Psoas muscle (tissue), 8 donors: ENCODE measurements at places on chromosomes 12 and 14. TPM values are rescaled to one million over a fixed set of nuclear protein-coding genes. Genes with fewer than 3 reads are reported as not detected.

ALDH2 gene
- 135 TPM for total RNA-seq

DNA sequence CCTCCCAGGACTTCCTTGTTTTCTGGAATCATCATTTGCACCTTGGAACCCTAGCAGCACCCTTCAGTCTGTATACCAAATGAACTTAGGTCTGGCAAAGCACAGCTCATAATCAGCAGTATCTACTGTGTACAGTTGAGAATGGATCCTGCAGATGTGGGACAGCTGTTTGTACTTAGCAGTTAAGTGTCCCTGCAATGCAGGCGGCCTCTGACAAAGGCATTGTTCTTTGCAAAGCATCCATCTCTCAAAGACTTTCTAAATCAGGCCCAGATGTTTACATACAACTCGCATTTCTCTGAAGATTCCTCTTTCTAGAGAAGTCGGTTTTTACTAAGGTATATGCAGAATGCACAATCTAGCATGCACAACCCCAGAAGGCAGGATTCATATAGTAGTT, 170.5 kb upstream of the RBM19 start:
- DNase-seq: no peak

- DNase-seq: peak; percentile 79
These were observed 118.9 kb downstream of the VEZT start for GRCh38 chr12:95336387-95337067.

DNA sequence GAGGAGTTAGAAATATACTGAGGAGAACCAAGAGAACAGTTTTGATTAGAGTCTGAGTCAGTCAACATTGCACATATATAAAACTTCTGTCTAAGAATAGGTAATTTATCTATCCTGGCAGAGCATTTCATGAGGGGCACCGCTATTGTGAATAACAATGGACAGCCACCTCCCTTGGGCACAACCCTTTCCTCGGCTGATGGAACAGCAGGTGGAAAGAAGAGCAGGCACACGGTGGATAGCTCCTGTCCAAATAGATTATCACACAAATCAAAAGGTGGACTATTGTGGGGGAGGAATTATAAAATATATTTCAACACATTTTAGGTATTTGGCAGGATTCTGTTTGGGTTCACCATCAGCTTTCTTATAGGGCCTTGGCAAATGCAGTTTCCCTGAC, 84.0 kb upstream of the PTPRB start:
- DNase-seq: no peak

DNA sequence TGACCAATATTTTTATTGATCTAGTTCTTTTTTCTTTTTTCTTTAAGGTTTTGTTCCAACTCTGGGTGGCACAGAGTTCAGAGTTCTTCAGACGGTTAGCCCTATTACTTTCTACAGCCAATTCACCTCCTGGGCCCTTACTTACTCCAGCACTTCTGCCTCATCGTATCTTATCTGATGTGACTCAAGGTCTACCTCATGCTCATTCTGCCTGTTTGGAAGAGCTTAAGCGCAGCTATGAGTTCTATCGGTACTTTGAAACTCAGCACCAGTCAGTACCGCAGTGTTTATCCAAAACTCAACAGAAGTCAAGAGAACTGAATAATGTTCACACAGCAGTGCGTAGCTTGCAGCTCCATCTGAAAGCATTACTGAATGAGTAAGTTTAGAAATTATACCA, 64.7 kb downstream of the VEZT start:
- no peak for DNase-seq

FLRT2 gene
- total RNA-seq: 10.2 TPM

GRCh38 chr12:10121278-10121677, 8.7 kb downstream of the CLEC7A start:
- DNase-seq: no peak

CCND2 gene
- 7.2 TPM for total RNA-seq

P2RX2 gene
- total RNA-seq: not detected

RITA1 gene
- 14.1 TPM for total RNA-seq

KIF21A gene
- total RNA-seq: 23.1 TPM

DNA sequence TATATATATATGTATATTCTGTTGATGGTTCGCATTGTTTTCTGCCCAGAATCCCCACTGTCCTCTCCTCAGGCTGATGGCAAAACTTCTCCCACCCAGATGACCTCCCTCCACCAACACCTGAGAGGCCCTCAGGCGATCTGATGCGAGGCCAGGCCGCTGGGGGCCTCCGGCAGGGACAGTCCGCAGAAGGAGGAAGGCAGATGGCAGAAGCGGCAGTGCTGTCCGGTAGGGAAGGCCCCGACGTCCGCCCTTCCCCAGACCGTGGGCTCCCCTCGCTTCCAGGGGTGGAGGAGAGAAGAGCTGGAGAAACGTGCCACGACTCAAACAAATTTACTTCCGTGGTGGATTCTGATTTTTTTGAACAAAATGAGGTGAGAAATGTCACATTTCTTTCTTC, 178.3 kb upstream of the RGS6 start:
- no peak for DNase-seq
